ENCODE measurements at places on chromosomes 2 and 18.

DNA sequence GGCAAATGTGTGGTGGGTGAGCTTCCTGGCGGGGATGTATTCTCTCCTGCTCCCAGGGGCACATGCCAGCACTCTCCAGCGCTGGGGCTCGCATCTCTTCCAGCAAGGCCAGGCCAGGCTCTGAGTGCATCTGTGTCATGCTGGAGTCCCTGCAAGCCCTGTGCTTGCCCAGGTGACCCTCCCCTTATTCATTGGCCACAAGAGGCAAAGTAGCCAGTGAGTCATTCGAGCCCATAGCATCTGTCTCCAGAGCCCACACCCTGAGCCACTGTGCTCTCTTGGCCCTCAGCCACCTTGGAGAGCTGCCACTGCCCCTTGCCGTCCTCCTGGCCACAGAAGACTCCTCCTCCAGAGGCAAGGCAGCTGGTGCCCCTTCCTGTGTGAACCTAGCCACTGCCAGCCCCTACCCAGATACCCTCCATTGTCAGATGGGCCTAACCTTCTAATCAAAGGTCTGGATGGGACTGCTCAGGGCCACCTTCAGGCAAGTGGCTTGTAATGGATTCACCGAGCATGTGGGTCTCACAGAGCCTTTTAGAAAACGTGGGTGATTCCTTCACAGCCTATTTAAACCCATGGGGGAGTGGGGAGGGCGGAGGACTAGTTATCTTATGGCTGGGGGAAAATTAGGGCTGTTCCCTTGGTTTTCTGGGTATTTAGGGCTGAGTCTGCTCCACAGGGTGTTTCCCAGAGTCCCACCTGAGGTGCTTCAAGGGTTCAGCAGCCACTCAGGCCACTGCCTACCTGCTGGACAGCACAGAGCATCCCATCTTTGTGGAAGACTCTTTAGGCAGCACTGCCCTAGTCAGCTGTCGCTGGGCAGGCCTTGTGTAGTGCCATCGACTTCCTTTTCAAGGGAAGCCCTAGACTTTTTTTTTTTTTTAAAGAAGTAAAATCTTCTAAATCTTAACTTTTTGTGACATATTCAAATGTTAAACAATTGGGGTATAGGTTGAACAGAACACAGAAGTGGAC, 137.4 kb downstream of the ACOXL start:
- DNase-seq, result no peak

GRCh38 chr18:45110577-45111501, 430.2 kb downstream of the SETBP1 start:
- DNase-seq, result no peak

DNA sequence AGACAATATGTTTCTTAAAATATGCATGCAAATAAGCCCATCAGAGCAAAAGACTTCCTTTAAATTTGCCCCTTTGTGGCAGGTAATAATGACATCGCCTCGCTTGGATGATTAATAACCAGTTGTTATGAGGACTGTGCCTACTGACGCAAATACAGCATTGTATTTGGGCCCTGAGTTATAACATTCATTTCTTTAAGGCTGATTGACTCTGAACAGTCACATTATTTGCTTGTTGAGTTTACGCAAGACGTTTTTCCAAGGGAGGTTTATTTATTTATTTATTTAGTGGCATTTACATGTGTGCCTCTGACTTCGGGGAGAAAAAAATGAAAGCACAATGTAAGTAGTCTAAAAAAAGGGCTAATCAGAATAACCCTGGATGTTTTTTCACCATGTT, 88.3 kb downstream of the SLC8A1 start:
- no peak for DNase-seq

GRCh38 chr2:42076357-42077225, 28.8 kb downstream of the PKDCC start:
- DNase-seq, result no peak

GRCh38 chr2:36329251-36329650, 26.3 kb upstream of the CRIM1 start:
- no peak for DNase-seq

GRCh38 chr2:212968284-212969081, 182.9 kb downstream of the IKZF2 start:
- DNase-seq, result no peak

- DNase-seq, result no peak
These were observed 107.4 kb downstream of the TMEM200C start for GRCh38 chr18:5787936-5788335.

DNA sequence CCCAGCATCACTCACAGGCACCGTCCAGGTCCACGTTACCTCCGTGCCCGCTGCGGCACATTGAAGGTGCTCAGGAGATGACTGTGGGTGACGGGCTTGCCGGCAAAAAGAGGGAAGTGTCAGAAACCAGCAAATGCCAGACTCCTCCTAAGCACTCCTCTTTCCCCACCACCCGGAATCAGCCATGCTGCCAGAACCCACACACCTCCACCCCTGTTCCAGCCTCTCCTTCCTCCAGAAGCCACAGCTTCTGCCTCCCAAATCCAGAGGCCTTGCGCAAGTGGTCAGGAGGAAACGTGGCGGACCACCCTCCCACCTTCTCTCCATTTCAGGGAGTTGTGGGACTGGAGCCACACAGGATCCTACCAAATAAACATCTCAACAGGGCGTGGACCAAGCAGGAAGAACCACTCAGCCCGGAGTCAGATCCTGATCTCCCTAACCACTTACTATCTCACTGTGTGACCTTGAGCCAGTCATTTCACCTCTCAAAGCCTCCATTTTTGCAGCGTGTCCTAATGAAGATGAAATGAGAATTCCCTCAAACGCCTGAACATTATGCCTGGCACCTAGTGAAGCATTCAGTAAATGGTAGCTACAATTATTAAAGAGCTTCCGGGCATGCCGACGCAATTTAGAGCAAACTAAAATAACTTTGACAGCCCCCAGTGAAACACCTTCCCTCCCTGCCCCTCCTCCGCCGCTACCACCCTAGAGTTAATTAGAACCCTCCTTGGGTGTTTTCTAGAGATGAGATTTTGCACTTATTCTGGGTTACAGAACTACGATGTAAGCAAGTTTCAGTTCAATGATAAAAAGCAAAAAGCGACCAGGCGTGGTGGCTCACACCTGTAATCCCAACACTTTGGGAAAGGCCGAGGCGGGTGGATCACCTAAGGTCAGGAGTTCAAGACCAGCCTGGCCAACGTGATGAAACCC, 32.9 kb downstream of the SMAD7 start:
- no peak for DNase-seq

GRCh38 chr2:120436885-120437603, 91.1 kb downstream of the INHBB start:
- DNase-seq, result peak; percentile 30

DNA sequence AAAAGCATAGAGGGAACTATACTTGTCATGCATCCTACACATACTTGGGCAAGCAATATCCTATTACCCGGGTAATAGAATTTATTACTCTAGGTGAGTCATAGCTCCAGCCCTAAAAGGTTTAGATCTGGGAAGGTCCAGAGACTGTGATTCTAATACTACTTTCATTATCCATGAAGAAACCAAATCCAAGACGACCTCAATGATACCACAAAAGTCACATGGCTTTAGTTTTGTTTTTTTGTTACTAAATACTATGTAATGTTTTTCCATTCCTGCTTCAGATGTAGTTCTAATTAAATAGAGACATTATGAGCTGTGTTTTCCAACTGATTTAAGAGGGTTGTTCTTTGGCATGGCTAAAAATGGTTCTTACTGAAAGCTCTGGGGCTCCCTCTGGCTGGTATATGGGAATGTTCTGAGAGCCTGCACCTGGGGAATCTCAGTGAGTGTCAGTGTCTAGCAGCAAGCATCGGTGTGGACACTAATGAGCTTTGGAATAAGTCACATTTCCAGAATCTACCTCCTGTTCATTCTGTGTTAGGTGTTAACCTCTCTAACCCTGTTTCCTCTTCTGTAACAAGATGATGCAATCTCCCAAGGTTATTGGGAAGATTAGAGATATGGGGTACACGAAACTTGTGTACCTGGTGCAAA, 20.5 kb upstream of the IL1RL2 start:
- no peak for DNase-seq

GRCh38 chr2:21467910-21468309, 344.1 kb downstream of the TDRD15 start:
- DNase-seq, result no peak

DNA sequence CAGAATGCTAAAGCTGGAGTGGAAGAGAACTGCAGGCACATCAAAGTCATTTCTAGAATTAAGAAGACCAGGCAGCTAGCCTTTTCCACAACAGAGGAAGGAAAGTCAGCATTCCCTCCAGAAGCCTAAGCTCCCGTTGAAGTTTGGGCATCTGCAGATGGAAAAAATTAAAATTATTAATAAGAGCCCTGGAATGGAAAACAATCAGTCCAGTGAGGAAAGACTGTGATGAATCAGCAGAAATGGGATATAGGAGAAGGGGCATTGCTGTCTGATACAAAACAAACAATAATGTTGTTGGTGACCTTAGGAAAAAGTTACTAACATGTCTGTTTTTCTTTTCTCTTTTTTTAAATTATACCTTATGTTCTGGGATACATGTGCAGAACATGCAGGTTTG, 450.7 kb upstream of the SLC14A2 start:
- DNase-seq, result no peak

DNA sequence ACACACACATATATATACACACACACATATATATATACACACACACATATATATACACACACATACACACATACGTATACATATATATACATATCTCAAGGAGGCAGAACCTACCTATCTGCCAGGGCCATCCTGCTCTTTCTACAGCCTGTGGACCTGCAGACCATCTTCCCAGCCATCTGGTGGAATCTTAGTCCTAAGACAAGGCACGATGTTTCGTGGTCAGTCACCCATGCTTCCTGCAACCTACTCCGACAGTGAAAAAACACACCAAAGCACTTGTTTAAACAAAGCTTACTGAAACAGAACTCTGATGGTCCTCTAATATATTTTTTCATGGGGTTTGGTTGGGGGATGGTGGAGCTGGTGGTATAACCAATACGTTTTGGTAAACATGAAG, 164.2 kb upstream of the ZNF521 start:
- no peak for DNase-seq

GRCh38 chr2:241607162-241607885, 29.6 kb downstream of the THAP4 start:
- no peak for DNase-seq

DNA sequence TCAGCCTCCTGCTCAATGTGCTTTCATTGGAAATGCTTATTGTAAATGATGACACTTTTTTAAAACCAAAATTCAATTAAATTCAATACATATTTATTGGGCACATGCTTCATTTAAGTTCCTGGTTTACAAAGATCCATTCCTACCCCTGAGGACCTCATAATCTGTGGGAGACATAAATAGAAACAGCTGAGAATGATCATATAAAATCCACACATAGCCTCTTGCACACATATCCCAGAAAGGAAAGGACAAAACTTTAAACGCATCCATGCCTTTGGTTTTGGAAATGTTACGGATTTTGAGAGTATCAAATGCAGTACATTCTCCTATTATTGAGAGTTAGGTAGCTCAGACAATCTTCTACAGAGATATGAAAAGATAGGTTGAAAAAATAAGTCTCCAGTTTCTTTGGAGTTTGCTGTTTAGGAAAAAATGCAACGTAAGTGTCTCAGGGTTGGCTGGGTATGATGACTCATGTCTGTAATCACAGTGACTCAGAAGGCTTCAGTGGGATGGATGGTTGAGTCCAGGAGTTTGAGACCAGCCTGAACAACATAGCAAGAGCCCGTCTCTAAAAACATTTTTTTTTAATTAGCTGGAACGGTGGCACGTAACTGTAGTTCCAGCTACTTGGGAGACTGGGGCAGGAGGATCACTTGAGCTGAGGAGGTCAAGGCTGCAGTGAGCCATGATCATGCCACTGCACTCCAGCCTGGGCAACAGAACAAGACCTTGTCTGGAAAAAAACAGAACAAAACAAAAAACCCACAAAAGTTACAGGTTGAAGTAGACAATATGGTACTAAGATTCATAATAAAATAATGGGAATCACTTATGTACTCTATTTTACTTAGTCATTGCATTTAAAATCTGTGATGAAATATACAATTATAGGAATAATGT, 3.9 kb upstream of the PRELID3A start:
- no peak for DNase-seq

GRCh38 chr2:85810371-85811179, 56.8 kb downstream of the ATOH8 start:
- no peak for DNase-seq

GRCh38 chr2:104836841-104837240, 17.1 kb upstream of the POU3F3 start:
- no peak for DNase-seq

- DNase-seq, result no peak
These were observed 12.6 kb upstream of the PKDCC start for GRCh38 chr2:42035241-42035640.

DNA sequence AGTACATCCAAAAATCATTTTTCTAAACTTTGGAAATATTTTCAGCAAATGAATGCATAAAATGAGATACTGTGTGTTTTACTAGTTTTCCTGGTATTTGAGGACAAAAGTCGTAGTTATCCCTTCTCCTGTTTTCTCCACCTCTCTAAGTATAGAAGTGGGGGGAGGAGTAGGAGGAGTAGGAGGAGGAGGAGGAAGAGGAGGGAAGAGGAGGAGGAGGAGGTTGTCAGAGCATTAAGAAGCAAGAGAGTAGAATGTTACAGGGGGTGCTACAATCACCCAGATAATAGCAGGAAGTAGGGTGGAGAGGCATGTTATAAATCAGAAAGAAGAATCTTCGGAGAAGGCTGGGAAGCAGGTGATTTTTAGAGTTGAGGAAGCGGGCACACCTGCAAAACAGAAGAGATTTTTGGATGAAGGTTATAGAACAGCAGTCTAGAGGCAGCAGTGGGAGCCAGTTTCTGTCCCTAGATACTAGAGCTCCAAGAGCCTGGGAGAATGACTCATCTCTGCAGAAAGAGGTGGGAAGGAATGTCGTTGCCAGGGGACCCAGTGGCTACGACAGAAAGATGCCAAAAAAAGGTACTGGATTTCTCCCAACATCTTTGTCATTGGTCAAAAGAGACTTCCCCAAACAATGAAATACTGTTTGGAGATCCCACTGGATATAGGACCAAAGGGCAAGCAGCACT, 44.2 kb upstream of the AQP4 start:
- no peak for DNase-seq

- DNase-seq, result no peak
These were observed 286.3 kb upstream of the FN1 start for GRCh38 chr2:215722125-215722524.

- no peak for DNase-seq
These were observed 771.9 kb downstream of the ERBB4 start for GRCh38 chr2:211766689-211767088.

DNA sequence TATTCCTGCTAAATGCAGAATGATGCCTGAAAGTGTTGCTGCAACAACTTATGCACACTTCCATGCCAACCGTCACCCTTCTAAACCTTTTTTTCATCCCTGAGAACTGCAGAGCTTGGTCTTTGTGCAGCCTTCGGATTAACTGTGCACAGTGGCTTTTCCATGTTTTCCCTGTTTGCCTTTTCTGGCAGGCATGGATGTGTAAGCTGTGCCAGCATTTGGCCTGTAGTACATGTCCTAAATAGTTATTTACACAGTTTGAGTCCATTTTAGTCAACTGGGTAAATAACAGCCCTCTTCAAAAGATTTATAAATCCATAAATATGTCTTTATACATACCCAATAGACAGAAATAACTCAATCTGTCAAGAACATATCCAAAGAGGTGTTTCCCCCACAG, 31.5 kb downstream of the MEIS1 start:
- no peak for DNase-seq

Measured in activated naive CD4-positive, alpha-beta T cell treated with anti-CD3 and anti-CD28 coated beads, Interleukin-2, amount 50 U/mL, for 72 hours (primary cell).